ENCODE measurements at places on chromosomes 6 and 20.
A peak's percentile ranks its signal among the peaks of the same experiment; 100 is the strongest.

GRCh38 chr6:157865249-157865648, 42.2 kb downstream of the SNX9 start:
- DNase-seq = no peak

DNA sequence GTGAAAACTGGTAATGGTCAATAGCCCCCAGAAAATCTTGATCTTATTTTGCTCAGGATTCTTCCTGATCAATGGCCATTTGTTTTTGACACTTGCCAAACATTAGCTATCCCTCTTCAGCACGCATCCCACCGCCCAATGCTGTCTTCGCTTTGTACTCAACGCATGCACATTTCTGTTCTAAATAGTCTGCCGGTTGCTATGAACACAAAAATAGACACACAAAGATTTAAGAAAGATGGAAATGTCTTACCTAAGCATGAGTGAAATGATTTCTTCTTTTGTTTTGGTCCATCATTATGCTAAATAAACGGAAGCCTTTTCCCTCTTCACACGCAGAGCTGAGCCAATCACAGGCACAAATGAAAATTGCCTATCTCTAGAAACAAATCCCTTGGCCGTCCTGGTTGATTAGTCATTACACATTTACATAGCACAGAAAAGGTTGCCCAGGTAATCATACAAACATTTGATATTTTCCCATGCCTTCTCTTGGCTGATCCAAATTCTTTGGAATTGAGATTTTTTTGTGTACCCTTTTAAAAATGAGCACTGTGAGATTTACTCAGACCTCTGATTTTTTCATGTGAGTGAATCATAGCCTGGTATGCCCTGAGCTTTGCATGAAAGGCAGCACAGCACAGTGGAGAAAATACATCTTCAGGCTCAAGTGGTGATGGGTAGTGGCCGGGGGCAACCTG, 70.5 kb upstream of the FAM184A start:
- no peak for DNase-seq

DNA sequence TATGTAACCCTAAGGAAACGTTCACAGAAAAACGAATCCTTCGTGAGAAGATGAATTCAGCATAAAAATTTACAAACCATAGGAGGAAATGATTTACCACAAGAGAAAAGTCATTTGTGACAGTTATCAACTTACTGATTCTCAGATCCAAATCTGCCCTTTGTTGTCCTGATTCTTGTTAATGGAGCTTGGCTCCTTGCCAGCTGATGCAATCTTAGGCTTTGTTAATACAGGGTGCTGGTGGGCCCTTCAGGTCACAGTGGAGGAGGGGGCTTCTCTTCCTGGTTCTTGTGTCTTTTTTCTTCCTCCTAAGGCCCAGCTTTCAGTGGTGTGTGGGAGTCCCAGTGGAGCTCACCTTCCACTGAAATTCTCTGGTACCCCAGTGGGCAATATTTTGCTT, 108.4 kb upstream of the MAP3K7 start:
- no peak for DNase-seq

- DNase-seq = peak; percentile 73
Observed at GRCh38 chr20:23420943-23421931, at the start of gene NAPB. Gene NAPB, minus strand, starts transcription at chr20:23421488. Its CDS starts 86 bp downstream, at chr20:23421402.

DNA sequence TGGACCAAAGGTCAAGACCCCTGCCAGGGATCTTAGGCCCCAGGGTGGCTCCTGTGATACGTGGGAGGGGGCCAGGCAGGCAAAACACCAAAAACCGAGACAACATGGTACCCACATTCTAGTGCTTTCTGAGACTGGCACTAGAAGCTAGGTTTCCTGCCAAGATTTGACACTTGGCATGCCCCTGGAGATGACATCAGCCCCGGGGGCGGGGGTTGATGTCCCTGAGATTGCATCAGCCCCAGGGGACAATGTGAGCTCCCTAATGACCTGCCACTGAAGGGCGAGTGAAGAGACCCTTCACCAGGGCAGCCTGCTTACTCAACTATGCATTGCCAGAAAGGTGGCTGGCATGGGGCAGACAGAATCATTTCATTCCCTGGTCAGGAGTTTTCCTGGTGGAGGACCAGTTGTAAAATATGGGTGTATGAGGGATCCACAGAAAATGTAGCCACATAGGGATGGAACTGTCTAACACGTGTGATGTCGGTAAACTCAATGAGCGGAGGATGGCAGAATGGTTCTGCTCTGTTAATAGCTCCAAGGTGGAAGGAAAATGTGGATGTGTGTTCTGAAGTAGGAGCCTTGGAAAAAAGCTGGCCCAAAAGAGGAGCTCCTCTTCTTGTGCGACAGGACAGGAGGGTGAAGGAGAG, 219.7 kb downstream of the UNC5CL start:
- DNase-seq = no peak

- no peak for DNase-seq
Observed at GRCh38 chr6:121794630-121795029, 359.2 kb downstream of the GJA1 start.

DNA sequence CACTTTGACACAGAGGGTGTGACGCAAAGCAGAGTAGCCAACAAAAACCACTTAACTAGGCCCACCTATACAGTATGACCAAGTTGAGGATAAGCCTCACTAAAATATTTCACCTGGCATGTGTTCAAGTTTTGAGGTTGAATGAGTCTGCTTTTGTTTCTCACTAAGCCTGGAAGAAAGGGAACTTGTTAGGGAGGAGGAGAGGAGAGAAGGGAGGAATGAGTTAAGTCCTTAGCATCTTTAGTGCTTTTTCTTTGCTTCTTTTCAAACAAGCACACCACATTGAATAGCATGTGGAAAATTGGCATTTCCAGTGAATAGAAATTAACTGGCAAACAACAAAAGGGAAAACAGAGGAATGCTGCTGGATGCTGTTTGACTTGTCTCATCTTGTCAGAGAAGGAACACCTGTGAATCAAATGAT, 461.9 kb downstream of the GJA1 start:
- no peak for DNase-seq

DNA sequence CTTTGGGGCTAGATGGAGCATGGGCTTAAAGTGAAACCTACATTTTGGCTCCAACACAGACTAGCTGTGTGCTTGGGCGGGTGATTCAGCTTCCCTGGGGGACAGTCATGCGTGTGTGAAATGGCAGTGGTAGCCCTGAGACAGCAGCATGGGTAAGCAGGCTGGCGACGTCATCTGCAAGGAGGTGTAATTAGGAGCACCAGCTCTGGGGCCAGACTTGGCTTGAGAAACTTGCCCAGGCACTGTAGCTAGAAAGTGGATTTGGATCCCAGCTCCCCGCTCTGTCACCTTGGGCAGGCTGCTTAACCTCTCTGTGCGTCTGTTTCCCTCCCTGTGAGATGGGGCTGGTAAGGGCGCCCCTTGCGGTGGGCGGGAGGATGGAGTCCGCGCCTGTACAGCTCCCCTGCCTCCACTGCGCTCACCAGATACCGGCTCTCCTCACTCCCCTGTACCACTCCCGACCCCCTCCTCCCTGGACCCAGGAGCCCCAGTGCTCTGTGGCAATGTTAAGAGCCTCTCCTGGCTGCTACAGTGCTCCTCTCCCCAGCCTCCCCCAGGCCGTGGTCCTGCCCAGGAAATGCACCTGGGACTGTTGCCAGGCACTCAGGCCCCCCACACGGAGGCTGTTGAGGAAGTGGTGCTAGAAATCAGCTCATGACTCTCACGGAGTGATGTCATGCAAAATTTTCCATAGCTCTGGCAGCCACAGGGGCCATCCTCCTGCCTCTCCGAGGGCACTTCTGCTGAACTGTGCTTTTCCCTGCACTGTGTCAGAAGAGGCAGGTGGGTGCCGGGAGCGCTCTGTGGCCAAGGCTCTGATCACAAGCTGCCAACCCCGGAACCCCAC, 44.6 kb downstream of the SYNJ2 start:
- peak; percentile 89 for DNase-seq

GRCh38 chr6:155404937-155405336, 50.7 kb downstream of the NOX3 start:
- DNase-seq = no peak

DNA sequence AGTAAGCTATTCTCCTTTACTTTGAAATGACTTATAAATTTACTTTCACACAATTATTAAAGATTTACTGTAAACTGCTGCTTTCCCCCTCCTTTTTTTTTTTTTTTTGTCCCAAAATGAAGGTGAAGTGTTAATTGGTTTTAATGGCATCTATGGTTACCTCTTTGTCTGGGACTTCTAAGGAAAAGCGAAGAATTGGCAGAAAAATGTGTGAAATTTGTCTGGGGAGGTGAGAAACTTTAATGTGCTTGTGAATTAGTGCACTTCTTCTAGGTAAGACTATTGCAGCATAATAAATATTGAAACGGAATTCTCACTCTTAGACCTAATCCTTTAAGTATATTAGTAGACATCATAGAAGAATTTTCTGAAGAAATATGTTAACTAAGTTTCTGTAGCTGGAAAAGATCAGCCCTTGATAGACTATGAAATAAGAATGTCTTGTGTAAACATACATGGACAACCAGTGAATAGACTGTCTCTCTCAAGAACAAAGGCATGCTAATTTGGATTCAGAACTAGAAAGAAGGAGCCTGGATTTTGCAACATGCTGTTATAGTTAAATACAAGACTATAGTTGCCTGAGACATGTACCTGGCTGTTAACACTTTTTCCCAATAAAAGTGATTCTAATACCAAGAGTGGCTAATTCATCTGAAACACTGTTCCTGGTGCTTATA, 23.9 kb downstream of the FLRT3 start:
- no peak for DNase-seq

- no peak for DNase-seq
Observed at GRCh38 chr6:97456070-97456469, 173.1 kb upstream of the MMS22L start.

DNA sequence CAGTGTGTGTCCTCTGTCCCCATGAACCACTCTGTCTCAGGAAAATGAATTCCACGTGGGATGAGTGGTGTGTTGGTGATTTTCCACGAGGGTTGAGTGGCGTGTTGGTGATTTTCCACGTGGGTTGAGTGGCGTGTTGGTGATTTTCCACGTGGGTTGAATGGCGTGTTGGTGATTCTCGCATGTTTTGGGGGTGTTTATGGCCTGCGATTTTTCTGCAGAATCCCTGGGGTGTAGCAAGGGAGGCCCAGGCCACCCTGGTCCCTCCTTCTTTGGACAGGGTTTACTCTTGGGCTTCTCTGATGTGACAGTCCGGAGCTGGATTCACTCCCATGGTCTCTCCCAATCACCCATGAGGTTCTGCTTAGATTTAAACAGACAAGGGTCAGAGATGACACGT, 90.6 kb upstream of the FRMD1 start:
- DNase-seq = no peak

DNA sequence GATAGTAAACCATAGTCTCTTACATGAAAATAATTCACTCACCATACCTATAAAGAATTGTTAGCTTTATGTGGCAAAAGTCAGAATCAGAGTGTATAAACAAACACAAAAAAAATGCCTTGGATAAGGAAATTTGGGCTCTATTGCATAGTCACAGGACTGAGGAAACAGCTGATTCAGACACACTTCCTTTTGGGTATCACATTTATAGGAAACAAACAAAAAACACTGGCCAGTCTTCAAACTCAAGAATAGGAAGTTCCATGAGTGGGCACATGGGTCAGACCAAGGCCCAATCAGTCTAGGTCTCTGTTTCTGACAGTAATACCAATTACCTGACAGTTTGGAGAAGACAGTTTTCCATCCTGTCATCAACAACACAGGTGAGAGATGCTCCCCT, 8.0 kb downstream of the SLC18B1 start:
- DNase-seq = no peak

- DNase-seq = no peak
Observed at GRCh38 chr6:6199678-6200077, 120.8 kb downstream of the F13A1 start.

- no peak for DNase-seq
Observed at GRCh38 chr6:17621003-17621402, 20.9 kb downstream of the FAM8A1 start.

GRCh38 chr6:11692451-11693376, 85.9 kb downstream of the ADTRP start:
- DNase-seq = no peak

DNA sequence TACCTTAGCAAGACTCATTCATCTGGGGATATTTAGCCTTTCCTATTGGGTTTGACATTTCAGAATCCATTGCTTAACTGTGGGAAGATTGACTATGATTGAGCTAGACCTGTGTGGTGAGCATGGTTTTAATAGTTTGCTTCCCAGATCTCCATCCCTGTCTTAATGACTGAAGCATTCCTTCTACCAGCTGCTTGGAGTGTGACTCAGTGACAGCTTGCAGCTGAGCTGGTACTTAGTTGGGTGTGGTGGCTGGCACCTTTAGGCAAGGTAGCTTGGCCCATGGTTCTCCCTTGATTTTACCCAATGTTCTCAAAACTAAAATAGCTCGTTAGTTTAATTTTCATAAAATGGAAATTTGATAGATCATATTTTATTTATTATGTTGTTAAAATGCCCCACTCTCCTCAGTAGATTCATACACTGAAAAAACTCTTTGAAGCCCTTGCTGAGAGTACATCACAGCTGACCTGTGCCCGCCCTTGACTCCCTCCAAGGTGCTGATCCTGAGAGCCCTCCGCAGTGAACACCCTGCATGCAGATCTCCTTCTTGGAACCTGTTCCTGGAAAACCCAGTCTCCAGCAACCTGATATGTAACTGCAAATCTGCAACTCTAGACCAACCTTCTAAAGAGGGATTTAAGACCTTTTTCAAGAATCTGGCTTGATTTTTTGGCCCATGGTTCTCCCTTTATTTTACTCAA, 19.1 kb downstream of the DOK5 start:
- no peak for DNase-seq

GRCh38 chr20:59431014-59431413, 130.6 kb downstream of the EDN3 start:
- no peak for DNase-seq

DNA sequence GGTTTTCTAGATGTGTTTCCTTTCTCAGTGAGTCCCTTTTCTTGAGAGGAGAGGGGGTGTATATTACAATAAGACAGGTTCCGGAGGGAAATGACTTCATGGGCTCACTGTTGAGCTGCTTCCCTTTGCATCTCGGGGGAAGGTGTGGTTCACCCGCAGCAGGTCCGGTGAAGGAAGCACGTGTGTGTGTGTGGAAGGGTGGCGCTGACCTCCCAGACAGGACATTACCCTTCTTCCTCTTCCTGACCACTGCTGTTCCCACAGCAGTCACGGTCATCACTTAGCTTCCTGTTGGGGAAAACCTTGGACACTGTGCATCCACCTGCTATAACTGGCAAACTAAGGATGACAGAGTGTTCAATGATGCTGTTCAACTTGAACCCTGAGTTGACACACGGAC, 83.6 kb downstream of the PLEKHG1 start:
- DNase-seq = no peak

DNA sequence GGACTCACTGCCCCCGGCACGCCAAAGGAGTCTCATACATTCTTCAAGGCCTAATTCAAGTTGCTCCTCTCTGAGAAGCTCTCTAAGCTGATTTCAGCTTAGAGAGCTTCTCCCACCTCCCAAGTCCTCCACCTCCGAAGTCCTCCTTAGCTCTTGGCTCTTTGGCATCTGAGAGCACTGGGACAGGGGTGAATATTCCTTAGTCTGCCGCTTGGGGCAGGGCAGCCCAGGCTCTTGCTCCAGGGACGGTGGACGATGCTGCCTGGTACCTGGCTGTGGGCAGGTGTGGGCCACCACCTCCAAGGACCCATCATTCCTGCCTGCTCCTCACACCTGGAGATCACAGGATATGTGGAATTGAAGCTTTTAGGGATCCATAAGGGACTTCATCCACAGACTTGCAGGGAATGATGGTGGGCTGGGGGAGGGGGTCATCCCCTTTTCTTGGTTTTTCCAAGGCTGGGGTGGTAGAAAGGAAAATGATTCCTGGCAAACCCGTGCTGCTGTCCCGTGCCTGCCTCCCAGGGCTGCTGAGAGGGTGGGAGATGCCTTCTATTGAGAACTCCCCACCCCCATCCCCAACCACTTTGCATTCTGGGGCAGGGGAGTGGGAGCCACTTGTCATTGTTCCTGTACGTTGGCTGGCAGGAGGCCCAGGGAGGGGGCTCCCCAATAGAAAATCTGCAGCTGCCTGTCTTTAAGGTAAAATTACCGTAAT, 57.4 kb downstream of the ARHGAP40 start:
- DNase-seq = no peak
